CD8-positive, alpha-beta memory T cell (primary cell): ENCODE measurements at places on chromosomes 5 and 9. TPM values are rescaled to one million over a fixed set of nuclear protein-coding genes. Genes with fewer than 3 reads are reported as not detected.

DNA sequence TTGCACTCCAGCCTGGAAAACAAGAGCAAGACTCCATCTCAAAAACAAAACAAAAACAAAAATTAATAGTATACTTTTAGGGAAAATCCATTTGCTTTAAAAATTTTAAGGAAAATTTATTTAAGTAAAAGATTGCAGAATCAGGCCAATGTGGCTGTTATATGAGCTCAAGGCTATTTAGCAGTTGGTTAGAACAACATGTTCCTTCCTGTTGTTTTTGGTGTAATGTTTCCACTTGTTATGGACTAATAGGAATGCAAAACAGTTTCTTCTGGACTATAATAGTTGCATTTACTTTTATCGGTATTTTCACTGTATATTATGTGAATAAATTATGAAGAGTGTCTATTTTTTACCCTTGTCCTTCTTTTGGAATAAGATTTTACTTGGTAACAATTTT is 3.0 kb upstream of the CDC42SE2 start:
- DNase-seq = no peak

- no peak for DNase-seq
Observed at GRCh38 chr5:131814990-131815389, 18.2 kb upstream of the FNIP1 start.

GRCh38 chr9:134764473-134765269 is 115.9 kb upstream of the FCN2 start:
- DNase-seq = no peak

- peak; percentile 12 for DNase-seq
Observed at GRCh38 chr5:119470851-119471451, 18.7 kb downstream of the HSD17B4 start.

- DNase-seq = no peak
Observed at GRCh38 chr9:4195285-4195684, 104.6 kb downstream of the GLIS3 start.

DNA sequence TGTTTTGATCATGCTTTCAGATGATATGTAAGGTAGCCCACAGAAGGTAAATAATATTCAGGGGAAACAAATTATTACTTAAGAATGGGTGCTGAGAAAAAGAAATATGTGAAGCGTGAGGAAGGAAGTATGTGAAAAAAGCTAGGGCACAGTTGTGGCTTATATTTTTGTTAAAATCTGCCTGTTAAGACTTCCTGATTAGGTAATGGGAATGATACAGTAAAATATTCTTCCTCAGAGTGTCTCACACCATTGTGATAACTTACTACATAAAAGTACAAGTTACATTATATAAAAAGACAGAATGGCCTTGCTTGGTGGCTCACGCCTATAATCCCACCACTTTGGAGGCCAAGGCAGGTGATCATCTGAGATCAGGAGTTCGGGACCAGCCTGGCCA is 18.7 kb upstream of the PARP8 start:
- no peak for DNase-seq

DNA sequence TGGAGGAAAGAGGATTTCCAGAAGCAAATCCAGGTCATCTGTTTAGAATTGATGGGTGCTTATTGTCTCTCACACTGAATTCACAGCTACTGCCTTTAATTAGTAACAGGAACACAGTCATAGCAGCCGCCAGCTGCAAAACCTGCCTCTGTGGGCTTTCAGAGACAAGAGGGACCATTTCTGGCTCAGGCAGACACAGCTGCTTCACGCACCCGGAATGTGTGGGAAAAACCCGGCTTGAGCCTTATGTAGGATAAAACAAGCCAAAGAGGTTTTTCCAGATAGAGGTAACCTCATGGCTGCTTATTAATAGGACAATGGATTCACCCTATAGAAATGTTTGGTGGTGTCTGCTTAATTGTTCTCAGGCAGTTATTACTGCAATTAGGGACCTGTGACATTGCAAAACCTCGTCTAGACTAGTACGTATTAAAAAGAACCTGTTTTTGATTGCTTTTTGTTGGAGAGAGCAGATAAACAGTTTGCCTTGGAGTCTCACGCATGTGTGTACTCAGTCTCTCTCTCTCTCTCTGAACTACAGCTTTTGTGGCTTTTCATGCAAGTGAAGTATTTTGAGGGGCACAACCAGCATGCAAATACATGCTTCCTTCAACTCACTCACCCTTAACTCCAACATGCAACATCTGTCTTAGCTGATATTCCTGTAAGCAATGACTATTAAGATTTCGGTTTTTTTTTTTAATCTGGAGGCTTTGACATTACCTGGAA is 302.7 kb downstream of the PLK2 start:
- DNase-seq = no peak

GRCh38 chr9:2876726-2877125 is 32.8 kb upstream of the PUM3 start:
- no peak for DNase-seq

GRCh38 chr5:180136630-180137381 is 65.2 kb upstream of the RNF130 start:
- DNase-seq = no peak

GRCh38 chr5:24222876-24223275 is 421.9 kb downstream of the CDH10 start:
- DNase-seq = no peak

DNA sequence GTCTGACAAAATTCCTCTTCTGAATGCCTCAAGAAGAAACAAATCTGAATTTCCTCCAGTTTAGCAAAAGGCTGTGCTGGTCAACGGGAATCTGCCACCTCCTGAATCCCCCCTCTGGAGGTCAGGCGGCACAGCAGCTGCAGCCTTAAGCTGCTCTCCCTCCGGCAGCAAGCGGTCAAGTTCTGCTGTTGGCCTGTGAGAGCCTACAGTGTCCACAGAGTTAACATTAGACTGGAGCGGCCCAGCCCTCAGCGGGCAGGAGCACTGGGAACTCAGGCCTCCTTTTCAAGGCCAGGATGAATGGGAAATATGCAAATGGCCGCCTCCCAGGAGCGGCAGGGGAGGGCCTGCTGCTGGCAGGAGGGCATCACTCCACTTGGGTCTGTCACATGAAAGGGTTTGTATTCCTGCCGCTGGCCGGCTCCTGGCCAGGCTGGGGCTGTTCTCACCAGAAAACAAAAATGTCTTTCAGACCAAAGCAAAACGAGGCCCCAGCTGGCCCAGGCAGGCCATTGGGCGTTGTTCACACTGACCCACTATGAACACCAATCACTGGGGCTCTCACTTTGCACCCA is 8.2 kb downstream of the ACSL6 start:
- no peak for DNase-seq

- DNase-seq = no peak
Observed at GRCh38 chr5:6603643-6604042, 29.2 kb downstream of the NSUN2 start.

DNA sequence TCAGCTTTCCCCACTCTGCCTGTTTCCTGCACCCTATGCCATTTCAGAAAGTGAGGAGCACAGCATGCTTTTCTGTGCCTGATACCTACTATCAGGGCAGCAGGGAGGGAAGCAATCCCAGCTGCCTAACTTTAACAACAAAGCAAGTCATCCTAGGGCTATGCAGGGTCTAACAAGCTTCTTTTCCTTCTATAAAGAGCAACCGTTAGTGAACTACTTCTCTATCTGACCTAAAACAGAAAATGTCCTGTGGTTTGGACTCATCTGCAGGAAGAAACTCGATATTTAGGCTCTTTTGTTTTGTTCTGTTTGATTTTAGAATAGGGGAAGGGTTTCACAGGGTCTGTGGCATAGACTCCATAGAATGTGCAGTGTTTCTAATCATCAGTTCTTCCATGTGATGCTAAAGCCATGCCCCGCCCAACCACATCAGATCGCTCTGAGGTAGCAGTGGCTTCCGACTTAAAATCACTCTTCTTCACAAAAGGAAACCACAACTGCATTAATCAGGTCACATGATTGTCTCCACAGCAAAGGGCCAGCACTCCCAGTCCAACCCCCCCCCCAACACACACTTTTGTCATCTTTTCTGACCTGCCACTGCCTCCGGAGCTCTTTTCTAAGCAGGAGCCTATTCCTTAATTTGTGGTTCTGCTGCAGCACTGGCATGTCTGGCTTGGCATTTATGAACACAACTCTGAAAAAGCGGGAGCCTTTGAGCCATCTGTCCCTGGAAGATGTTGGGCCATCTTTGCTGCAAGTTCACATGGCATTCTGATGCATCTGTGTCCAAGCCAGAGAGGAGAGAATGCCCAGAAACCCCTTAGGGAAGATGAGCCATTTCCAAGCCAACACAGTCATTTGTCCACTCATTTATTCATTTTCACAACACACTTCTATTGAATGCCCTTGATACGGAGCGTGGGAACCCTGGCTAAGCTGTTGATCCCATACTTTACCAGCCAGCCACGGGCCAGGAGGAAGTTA is 71.6 kb downstream of the CFAP90 start:
- no peak for DNase-seq

DNA sequence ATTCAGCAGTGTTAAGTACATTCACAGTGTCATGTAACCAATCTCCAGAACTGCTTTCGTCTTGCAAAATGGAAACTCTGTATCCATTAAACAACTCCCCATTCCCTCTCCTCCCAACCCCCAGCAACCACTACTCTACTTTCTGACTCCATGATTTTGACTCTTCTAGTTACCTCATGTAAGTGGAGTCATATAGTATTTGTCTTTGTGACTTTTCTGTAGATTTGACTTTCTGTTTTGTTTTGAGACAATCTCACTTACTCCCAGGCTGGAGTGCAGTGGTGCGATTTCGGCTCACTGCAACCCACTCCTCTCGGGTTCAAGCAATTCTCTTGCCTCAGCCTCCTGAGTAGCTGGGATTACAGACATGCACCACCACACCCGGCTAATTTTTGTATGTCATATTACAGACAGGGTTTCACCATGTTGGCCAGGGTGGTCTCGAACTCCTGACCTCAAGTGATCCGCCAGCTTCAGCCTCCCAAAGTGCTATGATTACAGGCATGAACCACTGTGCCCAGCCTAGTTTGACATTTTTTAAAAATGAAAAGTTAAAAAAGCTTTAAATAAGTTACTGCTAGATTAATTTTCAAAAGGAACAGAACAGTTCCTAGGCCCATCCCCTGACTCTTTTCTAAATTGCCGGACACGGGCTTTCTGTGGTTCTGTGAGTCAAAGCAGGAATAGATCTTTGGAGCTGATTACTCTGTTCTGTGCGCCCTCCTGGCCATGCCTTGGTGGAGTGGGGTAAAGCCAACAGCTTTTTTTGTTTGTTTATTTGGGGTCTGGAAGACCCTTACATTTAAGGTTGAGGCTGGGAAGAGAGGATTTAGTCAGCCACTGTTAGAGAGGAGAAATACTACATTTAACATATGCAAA is 59.3 kb downstream of the RALGPS1 start:
- DNase-seq = no peak

GRCh38 chr9:127075624-127076372 is 46.6 kb downstream of the ANGPTL2 start:
- no peak for DNase-seq

- no peak for DNase-seq
Observed at GRCh38 chr9:804026-804425, 37.5 kb upstream of the DMRT1 start.

The TXNDC8 gene
- not detected for total RNA-seq

The SHC3 gene
- total RNA-seq = not detected

The PTPRD gene
- total RNA-seq = 0.02 TPM

The NR2F1-AS1 gene
- not detected for total RNA-seq

The IL3 gene
- 71.9 TPM for total RNA-seq

The C9orf50 gene
- total RNA-seq = not detected

The TNFSF8 gene
- total RNA-seq = 72.6 TPM

The SHOC1 gene
- total RNA-seq = not detected

The IFNE gene
- total RNA-seq = 0.15 TPM
